ENCODE measurements at places on chromosomes 3 and 15. TPM values are rescaled to one million over a fixed set of nuclear protein-coding genes. Genes with fewer than 3 reads are reported as not detected.

- no peak for DNase-seq
These were observed 1.5 kb downstream of the CD80 start for GRCh38 chr3:119557877-119558269.

Gene GUCA1C
- 0.26 TPM for polyA plus RNA-seq

- DNase-seq = peak; percentile 23
These were observed 1435.2 kb upstream of the CADM2 start for GRCh38 chr3:83523470-83524073.

Gene CNTN3
- 0.06 TPM for polyA plus RNA-seq

GRCh38 chr3:81554388-81554787 lies 207.1 kb downstream of the GBE1 start:
- no peak for DNase-seq

Gene SPINT1
- 146 TPM for polyA plus RNA-seq

Gene MESP2
- 0.22 TPM for polyA plus RNA-seq

Gene CACNA1D
- polyA plus RNA-seq = not detected

GRCh38 chr15:64731012-64731804 lies 44.2 kb downstream of the RBPMS2 start:
- peak; percentile 41 for DNase-seq

Gene CACNA2D2
- polyA plus RNA-seq = 0.04 TPM

Gene CFAP100
- not detected for polyA plus RNA-seq

GRCh38 chr15:45611305-45611704 lies 23.5 kb upstream of the SQOR start:
- no peak for DNase-seq

- no peak for DNase-seq
These were observed 8.6 kb downstream of the IRAK2 start for GRCh38 chr3:10173095-10173925.

DNA sequence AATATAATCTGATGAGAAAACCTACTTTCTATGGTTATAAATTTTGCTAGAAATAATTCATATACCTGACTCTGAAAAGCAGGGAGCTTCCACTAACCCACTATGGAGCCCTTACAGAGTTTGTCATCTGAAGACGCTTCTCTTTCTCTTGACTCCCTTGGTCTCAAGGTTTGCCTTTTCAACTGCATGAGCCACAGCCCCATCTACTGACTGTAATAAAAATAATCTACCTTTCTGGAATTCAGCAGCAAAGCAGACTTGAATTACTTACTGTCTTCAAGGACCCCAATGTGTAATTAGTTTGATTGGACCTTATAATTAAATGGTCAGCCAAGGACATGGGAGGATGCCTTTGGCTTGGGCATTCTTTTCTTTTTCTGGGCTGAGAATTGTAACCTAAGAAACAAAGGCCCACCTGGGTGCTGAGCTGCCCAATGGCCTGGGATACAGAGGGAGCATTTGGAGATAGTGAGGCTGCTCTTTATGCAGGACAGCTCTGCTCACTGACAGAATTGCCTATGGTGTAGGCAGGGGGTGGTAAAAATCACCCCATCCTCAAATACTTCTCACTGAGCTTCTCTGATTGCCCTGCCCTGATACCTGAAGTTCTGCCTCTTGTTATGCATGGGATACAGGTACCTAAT lies 178.6 kb upstream of the TRIM42 start:
- peak; percentile 9 for DNase-seq

DNA sequence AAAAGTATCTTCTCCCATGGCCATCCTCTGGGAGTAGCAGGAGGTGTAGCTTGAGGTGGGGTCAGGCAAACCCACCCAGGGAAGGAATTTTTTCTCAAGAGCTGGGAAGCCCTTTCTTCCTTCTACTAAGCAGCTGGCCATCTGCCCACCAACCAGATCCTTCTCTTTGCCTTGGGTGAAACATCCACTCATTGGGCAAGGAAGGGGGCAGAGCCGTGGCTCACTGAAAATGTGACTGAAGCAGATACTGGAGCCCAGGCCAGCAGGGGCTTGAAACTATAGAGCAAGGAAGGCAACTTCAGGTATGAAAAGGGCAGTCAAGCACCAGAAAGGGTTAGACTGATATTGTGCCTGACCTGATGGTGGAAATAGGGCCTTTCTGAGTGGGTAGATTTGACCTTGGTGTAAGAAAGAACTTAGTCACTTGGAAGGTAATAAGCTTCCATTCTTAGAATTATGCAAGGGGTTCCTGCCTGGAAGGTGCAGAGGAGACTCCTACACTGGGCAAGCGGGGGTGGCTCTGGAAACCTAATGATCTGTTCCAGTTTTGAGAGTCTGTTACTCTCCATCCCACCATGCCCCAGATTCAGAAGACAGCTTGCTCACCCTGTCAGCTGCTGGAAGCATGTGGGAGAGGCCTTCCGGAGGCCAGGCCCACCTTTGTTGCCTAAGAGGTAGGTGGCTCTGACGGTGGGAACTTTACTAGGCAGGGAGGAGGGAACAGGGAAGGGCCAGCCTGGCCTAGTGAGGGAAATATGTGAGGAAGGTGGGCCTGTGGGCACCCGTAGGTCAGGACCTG lies 22.0 kb upstream of the PLA2G4E start:
- no peak for DNase-seq

GRCh38 chr15:82692171-82692570 lies 17.5 kb downstream of the AP3B2 start:
- no peak for DNase-seq

Gene IL17RE
- polyA plus RNA-seq = 16.0 TPM

- DNase-seq = no peak
These were observed 6.4 kb downstream of the PRSS50 start for GRCh38 chr3:46711305-46711704.

GRCh38 chr3:156729460-156730179 lies 55.2 kb downstream of the TIPARP start:
- no peak for DNase-seq

GRCh38 chr3:1421577-1421976 lies 328.8 kb downstream of the CNTN6 start:
- no peak for DNase-seq

Gene RETNLB
- not detected for polyA plus RNA-seq

DNA sequence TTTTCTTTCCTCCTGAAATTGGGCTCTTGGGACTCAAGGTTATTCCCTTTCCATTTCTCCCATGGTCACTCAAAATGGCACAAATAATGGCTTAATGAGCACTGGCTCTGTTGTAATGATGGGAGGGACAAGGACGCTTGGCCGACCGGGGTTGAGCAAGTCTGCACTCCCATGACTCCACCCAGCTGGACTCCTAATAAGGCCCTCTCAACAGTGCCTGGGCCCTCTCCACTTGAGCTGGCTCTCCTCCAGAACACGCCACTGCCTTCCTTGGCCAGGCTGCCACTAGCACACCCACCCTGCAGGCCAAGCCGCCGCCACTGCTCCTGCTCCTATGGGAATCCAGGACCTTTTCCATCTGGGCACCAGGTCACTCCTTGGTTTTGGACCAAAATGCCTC lies 42.3 kb downstream of the ADCY5 start:
- DNase-seq = no peak

DNA sequence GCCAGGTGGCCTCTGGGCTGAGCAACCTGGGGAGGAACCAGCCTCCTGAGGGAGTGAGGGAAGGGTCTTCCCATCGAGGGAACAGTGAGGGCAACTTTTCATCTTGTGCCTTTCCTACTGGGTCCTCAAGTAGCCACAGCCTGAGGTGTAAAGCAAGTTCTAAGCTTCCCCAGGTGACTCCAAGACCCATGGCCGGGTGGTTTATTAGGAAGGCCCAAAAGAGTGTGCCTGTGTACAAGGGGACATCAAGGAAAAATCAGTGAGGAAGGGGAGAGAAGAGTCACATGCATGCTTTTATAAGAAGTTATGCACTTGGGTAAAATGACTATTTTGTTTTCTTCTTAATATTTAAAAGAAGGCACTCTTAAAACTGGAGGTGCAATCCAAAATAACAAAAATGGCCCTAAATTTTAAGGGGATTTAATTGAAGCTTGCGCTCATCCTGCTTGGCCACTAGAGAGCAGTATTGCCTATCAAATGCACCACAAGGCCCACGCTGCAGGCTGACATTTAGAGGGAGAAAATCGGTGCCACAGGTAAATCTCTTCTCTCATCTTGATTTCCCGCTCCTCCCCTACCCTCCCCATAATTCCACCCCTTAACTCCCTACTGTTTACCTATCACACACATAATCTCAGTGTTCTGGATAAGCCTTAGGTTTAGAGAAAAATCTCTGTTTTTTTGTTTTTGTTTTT lies 6.7 kb downstream of the NANOGP8 start:
- DNase-seq = no peak

GRCh38 chr3:113637756-113638155 lies 58.7 kb downstream of the USF3 start:
- DNase-seq = no peak

DNA sequence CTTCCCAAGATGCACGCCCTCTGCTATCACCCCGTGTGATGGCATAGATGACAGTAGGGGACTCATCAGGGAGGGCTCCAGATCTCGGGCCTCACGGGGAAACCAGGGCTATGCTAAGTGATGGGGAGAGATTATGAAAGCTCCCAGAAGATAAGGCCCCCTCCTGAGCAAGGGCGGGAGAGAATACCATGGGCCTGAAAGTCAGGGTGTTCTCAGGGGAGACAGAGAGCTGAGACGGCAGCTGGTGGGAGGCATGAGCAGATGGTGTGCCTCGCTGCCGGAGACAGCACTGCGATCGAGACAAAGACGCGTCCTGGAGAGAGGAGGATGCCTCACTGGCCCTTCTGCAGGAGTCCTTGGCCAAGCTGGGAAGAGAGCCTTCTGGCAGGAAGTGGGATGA lies 106.5 kb upstream of the ADPGK start:
- DNase-seq = no peak

DNA sequence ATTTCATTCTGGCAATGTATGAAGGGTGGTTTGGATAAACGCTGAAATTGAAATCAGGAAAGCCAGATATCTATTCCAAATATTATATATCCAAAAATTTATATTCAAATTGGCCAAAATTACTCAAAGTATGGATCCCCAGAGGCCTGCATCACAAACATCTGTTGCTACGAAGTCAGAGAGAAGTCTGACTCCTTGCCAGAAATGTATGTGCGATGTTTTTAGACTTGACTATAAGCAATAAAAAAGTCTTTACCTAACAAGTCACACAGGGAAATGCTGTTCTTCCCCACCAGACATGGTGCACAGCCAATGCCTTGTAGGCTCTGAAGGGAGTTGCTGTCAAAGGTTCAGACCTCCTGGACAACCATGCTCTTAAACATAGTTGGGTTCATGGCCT lies 533.1 kb downstream of the OTOL1 start:
- no peak for DNase-seq

- no peak for DNase-seq
These were observed 15.4 kb upstream of the PRKAR2A start for GRCh38 chr3:48863122-48863521.

DNA sequence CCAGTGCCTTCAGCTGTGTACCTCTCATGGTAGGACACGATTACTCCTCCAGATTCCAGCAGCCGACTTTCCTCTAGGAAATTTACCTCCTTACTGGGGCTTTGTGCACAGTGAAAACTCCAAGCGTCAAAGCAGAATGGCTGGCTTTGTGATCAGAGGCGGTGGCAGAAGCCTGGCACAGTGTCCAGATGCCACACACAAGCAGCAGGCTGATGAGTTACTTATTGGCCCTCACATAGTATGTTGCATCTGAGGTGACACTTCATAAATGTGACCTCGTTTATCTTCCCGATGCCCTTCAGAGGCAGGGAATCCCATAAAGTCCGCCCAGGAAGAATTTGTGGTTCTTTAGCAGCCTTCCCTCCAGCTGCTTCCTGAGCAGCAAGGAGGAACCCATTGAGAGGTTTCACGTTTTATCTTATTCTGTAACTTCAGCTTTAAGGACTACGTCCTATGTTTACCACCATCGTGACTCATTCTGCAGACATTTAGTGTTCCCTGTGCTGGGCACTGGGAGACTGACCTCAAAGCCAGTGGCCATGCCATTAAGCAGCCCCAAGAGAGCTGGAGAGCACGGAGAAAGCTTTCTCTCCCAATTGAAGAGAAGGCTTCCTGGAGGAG lies 107.1 kb upstream of the C15orf61 start:
- DNase-seq = no peak

DNA sequence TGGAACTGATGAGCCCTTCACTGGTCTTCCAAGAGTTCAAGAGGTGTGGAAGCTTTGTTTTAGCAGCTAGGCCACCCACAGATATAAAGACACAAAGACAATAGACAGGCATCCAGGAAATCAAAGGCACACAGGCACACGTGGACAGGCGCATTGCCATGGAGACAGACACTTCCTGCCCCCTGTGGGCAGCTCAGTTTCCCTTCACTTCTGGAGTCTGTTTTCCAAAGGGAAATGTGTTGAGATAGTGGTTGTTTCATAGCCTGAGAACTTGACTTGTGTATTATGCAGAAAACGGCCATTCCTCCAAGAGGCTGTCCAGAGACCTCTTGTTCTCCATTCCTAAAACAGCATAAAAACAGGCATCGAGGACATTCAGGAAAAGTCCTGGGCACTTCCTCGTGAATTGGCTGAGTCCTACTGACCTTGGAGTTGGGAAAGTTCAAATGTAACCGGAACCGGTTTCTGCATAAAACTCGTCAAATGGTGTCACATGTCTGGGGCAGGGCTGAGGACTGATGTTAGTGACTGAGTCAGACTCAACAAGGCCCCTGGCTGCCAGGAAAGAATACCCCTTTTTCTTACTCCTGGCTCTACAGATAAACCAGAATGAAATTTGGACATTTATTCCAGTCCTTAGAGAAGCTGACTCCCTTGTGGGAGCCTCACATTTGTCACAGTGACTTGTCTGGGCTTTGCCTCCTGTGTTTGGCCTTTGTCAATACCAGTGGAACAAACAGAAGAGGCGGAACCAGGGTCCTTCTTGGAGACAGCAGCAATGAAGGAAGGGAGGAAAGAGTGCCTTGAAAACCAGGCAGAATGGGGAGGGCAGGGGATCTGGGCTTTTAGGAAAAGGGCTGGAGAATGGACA lies 1.3 kb downstream of the ALPK3 start:
- no peak for DNase-seq

DNA sequence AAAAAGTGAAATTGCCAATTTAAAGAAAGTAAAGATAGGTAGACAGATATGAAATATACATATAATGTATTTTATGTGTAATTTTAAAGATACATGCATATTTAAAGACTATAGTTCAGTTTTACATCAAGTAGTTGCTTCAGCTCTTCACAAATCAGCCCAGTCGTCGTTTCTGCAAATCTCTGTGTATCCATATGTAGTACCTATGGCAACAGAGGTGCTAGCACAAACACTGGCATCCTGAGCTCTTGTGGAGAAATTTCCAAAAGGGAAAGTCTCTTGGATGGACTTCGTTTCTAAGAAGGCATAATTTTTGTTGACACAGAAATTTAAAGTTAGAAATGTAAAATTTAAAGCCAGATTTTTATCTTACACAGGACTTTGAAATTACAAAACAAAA lies 1284.7 kb downstream of the ROBO1 start:
- no peak for DNase-seq

Gene GOLGA6L4
- 0.44 TPM for polyA plus RNA-seq

Gene VEPH1
- 0.44 TPM for polyA plus RNA-seq

Gene PIK3R4
- 53.0 TPM for polyA plus RNA-seq

Gene CXCR6
- not detected for polyA plus RNA-seq

Gene CCR8
- polyA plus RNA-seq = not detected

- DNase-seq = no peak
These were observed 98.7 kb downstream of the CHST2 start for GRCh38 chr3:143218166-143218835.

DNA sequence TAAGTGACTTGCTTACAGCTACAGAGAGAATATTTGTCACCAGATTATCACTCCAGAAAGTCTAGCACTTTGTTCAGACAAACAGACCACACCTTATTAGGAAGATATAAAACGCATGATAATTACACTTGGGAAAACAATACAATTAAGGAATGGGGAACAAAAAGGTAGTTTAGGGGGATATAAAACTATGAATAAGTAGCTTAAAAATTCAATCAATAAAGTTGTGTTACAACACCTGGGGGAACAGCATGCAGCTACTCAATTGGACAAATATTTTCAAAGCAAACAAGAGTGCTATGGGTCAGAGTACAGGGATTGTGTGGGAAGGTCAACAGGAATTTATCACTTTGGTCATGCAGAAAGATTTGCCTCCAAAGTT lies 15.1 kb downstream of the CLDN1 start:
- DNase-seq = no peak

All from keratinocyte (primary cell).